ENCODE measurements at places on chromosomes 3 and 15. TPM values are rescaled to one million over a fixed set of nuclear protein-coding genes. Genes with fewer than 3 reads are reported as not detected.

Gene OXTR
- 0.52 TPM for total RNA-seq

Gene GLCE
- total RNA-seq = 3.7 TPM

Gene SERINC4
- not detected for total RNA-seq

Gene RETNLB
- total RNA-seq = not detected

Gene ALDH1L1
- not detected for total RNA-seq

Gene WDR72
- total RNA-seq = under 0.01 TPM

Gene GALNT15
- total RNA-seq = not detected

Gene TMEM44
- total RNA-seq = 0.21 TPM

Gene PHLDB2
- 14.1 TPM for total RNA-seq

Gene MYL3
- total RNA-seq = not detected

Gene ZBED2
- total RNA-seq = not detected

Gene PCLAF
- total RNA-seq = 1.4 TPM

Gene LPP
- total RNA-seq = 32.5 TPM

Gene EHHADH
- total RNA-seq = under 0.01 TPM

Gene HYAL1
- total RNA-seq = not detected

Gene OR5K2
- total RNA-seq = not detected

Gene GOLGA8A
- total RNA-seq = 59.4 TPM

Gene WNT5A
- total RNA-seq = 0.42 TPM

Gene SUSD5
- under 0.01 TPM for total RNA-seq

Gene HTR3E
- not detected for total RNA-seq

Gene GP5
- total RNA-seq = 3.8 TPM

Gene EPHB1
- 0.63 TPM for total RNA-seq

Gene SHC4
- total RNA-seq = 0.10 TPM

Gene IMPDH2
- total RNA-seq = 81.5 TPM

Gene COLQ
- 1.9 TPM for total RNA-seq

Gene PIF1
- 0.31 TPM for total RNA-seq

Gene GOLGA6A
- not detected for total RNA-seq

Gene HRG
- total RNA-seq = not detected

Gene DISP2
- under 0.01 TPM for total RNA-seq

Gene SLC6A1
- under 0.01 TPM for total RNA-seq

Gene TMEM158
- total RNA-seq = 1.9 TPM

Gene KIF15
- 1.5 TPM for total RNA-seq

Gene SLC28A1
- total RNA-seq = not detected

Gene CTXN2
- total RNA-seq = not detected

Gene DCLK3
- under 0.01 TPM for total RNA-seq
